ENCODE measurements at places on chromosomes 12 and 14. TPM values are rescaled to one million over a fixed set of nuclear protein-coding genes. Genes with fewer than 3 reads are reported as not detected.

Gene SPIC
- total RNA-seq = not detected

Gene RNASE7
- total RNA-seq = not detected

Gene SDR9C7
- total RNA-seq = not detected

DNA sequence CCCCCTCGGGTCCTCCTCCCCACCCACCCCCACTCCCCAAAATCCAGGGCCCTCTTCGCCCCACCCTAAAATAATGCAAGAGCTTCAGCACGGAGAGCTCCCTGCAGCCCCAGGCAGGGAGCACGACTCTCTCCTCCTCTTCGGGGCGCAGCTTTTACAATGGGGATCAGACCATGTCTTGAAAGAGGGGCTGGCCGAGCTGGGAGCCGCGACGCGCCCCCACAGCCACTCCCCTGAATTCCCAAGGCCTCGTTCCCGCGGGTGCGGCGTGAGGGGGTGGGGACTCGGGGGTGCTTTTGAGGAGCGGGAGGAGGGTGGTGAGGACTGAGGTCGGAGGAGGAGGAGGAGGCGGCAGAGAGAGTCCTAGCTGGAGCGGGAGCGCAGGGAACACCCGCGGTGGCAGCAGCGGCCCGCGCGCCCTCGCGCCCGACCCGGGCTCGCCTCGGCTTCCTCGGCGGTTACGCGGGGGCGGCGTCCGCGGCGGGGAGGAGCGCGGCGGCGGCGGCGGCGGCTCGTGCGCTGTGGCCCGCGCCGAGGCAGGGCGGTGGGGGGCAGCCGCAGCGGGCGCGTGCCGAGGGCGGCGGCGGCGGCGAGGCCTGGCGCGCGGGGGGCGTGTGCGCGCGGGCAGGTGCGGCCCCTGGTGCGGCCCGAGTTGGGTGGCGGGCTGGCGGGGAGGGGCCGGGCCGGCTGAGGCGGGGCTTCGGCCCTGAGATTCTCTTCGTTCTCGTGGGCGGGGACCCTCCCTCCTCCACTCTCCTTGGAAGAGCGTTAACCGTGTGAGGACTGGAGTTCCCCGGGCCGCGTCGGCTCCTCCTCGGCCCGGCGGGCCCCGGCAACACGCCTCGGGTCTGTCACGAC is at the start of gene ANKS1B:
TSS of gene ANKS1B (minus strand) at position 666 of the 858 bp plus-strand sequence. CDS start 699 bp downstream, outside the sequence.
- peak; percentile 73 for DNase-seq

GRCh38 chr12:69910694-69911093 is 85.7 kb downstream of the MYRFL start:
- DNase-seq = no peak

GRCh38 chr12:131752451-131752850 is 41.6 kb downstream of the SFSWAP start:
- no peak for DNase-seq

GRCh38 chr14:34450542-34450915 is 11.5 kb downstream of the SPTSSA start:
- DNase-seq = no peak

GRCh38 chr12:103379670-103380069 is 116.1 kb downstream of the C12orf42 start:
- DNase-seq = no peak

- no peak for DNase-seq
Measured at GRCh38 chr12:105970885-105971284, 167.9 kb downstream of the NUAK1 start.

- no peak for DNase-seq
Measured at GRCh38 chr12:91890742-91891141, 254.9 kb downstream of the BTG1 start.

- no peak for DNase-seq
Measured at GRCh38 chr14:88270776-88271175, 52.3 kb downstream of the KCNK10 start.

DNA sequence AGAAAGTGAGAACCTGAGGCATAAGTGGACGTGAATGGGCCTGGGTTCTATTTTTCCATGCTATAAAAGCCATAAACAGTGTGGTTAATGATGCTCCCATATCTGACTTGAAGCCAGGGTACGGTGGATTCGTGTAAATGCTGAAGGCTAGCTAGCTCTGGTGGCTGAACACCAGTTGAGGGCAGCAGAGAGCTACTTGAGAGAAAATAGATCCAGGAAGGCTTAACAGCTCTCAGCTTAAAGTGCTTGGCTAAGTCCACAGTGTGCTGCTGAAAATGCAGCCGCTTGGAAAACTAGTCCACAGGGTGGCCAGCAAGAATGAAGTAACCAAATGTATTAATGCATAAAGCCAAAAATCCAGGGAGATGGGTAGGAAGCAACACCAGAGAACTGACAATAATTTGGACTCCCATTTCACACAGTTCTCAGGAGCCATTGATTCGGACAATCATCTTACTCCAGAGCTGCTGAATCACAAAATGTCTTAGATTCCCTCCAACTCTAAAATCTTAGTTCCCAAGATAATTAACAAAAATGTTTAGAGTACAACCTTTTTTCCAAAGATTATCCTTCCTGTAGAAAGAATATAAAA is 15.0 kb upstream of the FOXG1 start:
- DNase-seq = no peak
